Activated CD4-positive, CD25-positive, alpha-beta regulatory T cell (primary cell): ENCODE measurements at places on chromosomes 7 and 10.

DNA sequence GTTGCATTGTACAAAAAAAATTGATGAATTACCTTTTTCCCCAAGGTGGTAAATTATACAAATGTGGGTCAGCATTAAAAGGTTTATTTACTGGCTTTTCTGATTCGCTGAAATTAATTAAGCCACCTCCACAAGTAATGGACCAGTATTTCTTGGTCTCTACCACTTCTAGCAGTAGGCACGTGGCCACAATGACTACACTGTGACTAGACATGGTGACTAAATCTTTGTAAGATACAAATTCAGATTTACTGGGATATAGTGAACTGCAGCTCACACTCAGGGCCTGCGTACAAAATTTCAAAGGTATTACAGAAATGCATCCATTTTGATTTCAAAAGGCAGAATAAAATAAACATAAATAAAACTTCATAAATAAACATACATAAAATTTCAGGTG lies 10.9 kb downstream of the HPSE2 start:
- no peak for DNase-seq

GRCh38 chr7:1586827-1587705 lies 17.2 kb upstream of the PSMG3 start:
- DNase-seq = no peak

- DNase-seq = no peak
Observed at GRCh38 chr7:15723841-15724240, 37.4 kb upstream of the MEOX2 start.

- DNase-seq = no peak
Observed at GRCh38 chr7:37061849-37062559, 337.7 kb upstream of the AOAH start.

DNA sequence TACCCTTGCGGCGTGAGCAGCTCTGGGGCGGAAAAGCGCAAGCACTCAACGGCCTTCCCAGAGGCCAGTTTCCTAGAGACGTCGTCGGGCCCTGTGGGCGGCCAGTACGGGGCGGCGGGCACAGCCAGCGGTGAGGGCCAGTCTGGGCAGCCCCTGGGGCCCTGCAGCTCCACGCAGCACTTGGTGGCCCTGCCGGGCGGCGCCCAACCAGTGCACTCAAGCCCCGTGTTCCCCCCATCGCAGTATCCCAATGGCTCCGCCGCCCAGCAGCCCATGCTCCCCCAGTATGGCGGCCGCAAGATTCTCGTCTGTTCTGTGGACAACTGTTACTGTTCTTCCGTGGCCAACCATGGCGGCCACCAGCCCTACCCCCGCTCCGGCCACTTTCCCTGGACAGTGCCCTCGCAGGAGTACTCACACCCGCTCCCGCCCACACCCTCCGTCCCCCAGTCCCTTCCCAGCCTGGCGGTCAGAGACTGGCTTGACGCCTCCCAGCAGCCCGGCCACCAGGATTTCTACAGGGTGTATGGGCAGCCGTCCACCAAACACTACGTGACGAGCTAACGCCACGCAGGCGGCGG lies 12.6 kb downstream of the TRIM8 start:
- no peak for DNase-seq

- no peak for DNase-seq
Observed at GRCh38 chr7:94352887-94353286, 41.8 kb upstream of the COL1A2 start.

DNA sequence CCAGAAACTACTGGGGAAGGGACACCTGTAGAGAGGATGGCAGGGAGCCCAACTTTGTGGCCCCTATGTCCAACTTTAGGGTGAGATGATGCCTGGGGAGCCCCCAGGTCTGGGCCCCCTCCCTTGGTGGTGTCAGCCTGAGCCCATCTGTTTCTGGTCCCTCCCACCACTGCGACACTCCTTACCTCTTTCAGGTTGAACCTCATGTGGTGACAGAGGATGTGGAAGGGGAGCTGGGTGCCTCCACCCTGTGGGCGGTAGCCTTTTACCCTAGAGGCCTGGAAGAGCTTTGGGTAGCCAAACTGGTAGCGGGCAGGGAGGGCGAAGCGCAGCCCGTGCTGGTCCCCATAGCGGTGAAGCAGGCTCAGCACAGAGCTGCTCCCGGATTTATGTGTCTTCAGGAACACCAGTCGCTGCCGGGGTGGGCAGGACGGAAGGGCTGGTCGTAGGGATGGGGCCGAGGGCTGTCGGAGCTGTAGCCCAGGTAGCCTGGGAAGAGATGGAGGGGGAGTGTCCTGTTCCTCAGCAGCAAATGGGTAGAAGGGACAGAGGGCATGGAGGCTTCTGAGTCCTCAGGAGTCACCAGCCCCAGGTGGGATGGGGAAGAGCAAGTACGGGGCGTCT lies 2.0 kb downstream of the GAL3ST4 start:
- peak; percentile 24 for DNase-seq

DNA sequence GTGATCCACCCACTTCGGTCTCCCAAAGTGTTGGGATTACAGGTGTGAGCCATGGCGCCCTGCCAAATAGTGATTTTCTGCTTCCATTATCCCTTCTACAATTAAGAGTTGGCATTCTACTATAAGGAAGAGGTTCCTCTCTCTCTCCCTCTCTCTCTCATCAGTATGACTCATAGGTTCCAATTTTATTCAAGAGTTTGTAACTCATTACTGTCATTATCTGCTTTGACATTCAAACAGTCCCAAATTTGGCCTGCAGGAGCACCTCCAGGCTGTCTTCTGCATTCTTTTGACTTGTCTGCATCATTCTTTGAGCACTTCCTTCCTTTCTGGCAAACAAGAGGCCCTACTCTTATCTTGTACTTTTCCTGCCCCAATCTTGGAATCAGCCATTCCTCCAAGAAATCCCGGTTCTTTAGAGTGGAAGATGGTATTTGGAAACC lies 33.2 kb upstream of the CALU start:
- no peak for DNase-seq

- DNase-seq = no peak
Observed at GRCh38 chr7:118974836-118975235, 750.3 kb downstream of the ANKRD7 start.

GRCh38 chr10:25561758-25562157 lies 372.3 kb upstream of the MYO3A start:
- DNase-seq = no peak

GRCh38 chr7:139733751-139734150 lies 44.0 kb downstream of the HIPK2 start:
- DNase-seq = no peak

DNA sequence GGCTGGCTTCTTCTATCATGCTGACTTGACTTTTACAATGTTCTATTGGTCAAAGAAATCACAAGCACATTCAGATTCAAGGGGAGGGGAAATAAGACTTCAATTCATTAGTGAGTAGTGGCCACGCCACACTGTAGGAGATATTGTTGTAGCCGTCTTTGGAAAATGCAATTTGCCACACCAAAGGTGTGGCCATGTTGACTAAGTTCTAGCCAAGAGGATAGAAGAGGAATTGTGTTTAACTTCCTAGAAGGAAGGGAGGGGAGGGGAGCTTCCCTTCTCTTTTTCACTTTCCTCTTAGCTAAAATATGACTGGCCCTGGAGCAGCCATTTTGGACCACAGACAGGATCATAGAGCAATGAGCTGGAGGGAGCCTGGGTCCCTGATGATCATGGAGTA lies 3.4 kb upstream of the PRKAR2B start:
- no peak for DNase-seq

DNA sequence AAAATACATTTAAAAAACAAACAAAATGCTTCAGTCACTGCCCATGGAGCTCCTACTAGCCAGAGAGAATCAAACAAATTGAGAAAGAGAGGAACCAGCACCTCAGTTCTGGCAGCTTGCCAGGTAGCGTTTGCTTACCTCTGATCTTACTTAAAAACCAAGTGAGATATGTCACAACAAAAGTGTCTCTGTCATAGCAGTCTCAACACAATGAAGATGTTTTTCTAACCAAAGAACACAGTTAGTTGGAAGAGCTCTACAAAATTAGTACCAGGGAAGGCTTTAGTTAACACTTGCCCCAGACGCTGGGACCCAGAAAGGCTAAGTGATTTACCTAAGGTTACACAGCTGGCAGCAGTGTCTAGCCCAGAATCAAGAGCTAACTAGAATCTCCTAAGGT lies 3.4 kb downstream of the DOCK4 start:
- no peak for DNase-seq

GRCh38 chr10:132068431-132069121 lies 2.8 kb downstream of the JAKMIP3 start:
- no peak for DNase-seq

- no peak for DNase-seq
Observed at GRCh38 chr10:112964482-112964881, 14.4 kb downstream of the TCF7L2 start.

- DNase-seq = no peak
Observed at GRCh38 chr10:80141696-80142460, 9.3 kb downstream of the PLAC9 start.

DNA sequence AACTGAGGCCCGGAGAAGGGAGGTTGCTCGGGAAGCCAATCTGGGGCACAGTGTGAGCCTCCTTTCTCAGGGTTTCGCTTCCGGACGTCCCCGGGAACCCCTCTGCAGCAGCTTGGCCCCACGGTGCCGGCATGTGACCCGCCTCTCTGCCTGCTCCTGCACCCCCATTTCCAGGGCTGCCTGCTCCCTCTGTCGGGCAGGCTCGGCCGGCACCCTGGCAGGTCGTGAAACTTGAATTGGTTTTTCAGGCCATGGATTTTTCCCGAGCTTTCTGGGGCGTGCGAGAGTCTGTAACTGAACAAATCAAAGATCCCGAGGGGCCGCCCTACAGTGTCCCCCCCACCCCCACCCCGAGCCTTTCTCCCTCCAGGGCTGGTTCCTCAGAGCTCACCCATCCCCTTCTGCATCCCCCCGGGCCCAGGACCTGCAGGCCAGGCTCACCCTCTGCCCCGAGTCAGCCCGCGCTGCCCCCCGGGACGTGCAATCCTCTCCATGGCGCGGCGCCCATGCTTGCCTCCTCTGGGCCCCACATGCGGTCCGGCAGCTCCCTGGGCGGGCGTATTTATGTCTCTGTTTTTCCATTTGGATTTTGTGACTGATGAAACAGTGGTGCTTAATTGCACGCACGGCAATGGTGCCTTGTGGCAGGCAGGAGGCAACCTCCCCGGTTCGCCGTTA lies 58.1 kb downstream of the UNCX start:
- DNase-seq = no peak

DNA sequence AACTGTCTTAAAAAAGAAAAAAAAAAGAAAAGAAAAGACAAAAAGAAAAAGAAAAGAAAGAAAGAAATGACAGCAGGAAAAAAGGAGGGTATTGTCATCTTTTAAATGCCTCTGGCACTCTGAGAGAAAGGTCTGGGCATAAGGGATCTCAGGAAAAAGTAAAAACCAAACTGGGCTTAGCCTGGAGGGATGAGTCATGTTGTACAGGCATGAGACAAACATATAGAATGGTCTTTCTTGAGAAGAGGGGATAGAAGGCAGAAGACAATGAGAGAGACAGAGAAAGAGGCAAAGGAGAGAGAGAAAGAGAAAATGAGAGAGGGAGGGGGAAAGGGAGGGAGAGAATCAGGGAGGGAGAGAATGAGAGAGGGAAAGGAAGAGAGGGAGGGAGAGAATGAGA lies 32.3 kb upstream of the KCNMA1 start:
- DNase-seq = no peak

- DNase-seq = no peak
Observed at GRCh38 chr10:3094609-3095036, 27.3 kb downstream of the PFKP start.

DNA sequence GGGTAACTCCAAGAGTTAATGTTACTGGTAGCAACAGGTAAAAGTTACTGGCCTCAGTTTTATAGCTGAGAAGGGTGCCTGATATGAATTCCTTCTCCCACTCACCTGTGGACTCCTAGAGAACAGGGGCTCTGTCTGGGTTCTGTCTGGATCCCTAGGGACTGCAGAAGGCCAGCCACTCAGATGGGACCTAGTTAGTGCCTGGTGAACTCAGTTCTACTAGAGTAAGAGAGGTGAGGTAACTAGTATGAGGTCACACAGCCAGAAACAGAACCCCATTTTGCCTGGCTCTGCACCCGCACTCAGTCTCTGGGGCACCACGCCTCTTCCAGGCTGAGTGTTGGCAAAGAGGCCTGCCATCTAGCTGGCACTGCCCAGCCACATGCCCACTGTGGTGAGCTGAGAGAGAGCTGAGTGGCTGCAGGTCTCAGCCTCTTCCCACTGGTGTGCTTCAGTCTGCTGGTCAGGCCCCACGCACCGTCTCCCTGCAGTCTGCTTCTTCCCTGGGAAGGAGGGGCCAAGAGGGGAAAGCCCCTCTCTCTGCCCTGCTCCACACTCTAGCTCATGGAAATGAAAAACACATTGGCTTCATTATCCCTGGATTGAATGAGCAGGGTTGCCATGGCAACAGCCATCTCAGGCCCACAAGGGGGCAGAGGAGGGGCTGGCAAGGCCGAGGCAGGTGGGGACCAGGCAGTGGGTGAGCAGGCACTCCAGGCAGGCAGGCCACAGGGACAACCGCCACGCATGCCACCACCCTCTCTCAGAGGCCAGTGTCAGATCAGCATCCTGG lies 110.6 kb downstream of the ZMIZ1 start:
- no peak for DNase-seq

GRCh38 chr7:50953303-50953702 lies 170.6 kb upstream of the GRB10 start:
- no peak for DNase-seq

- DNase-seq = no peak
Observed at GRCh38 chr10:30675791-30676718, 46.5 kb upstream of the LYZL2 start.

- DNase-seq = no peak
Observed at GRCh38 chr10:24984906-24985305, 31.1 kb downstream of the ENKUR start.

GRCh38 chr7:67758551-67758950 lies 761.9 kb downstream of the TYW1 start:
- no peak for DNase-seq

DNA sequence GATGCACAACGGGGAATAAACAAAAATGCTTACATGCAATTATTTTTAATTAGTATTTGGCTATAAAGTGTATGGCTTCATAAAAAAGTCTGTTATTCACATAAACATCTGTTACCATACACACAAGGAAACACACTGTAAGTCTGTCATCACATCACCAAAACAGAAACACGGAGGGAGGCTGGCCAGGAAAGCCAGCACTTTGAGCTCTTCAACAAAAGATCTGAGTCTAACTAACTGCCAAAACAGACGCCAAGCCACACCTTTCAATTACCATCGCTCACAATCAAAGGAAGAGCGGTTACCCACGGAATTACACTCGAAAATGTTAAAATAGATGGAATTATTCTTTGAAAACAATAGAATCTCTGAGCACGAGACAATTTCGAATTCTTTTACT lies 49.2 kb upstream of the MGMT start:
- no peak for DNase-seq

GRCh38 chr10:13272164-13272571 lies 27.7 kb downstream of the PHYH start:
- DNase-seq = no peak
